ENCODE measurements at places on chromosomes 16 and 17. TPM values are rescaled to one million over a fixed set of nuclear protein-coding genes. Genes with fewer than 3 reads are reported as not detected.

The PSMB10 gene
- total RNA-seq: 77.1 TPM

DNA sequence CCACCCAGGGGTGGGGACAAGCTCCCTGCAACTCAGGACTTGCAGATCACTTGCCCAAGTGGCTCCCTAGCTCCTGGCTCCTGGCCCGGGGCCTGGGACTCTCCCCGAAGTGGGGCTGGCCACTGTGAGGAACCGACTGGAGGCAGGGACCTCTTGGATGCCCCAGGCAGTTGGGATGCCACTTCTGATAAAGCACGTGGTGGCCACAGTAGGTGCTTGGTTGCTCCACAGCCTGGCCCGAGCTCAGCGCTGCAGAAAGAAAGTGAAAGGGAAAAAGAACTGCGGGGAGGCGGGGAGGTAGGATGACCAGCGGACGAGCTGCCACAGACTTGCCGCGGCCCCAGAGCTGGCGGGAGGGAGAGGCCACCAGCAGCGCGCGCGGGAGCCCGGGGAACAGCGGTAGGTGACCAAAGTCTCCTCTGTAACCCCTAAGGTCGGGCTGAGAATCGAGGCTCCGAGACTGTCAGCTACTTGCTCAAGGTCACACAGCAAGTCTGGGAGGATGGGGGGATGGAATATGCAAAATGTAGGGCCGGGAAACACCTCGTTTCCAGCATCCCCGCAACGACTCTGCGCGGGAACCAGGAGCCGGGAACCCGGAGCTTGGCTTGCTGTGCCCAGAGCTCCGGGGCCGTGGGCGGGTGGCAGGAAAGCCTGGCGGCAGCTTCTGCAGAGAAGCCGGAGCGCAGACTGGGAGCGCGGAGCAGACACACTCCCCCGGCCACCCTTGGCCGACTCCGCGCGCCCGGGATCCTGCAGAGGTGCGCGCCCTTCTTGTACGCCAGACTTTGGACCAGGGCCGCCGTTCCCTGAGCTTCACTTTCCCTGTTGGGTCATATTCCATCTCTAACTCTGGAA lies 1.9 kb downstream of the CIITA start:
- no peak for DNase-seq

DNA sequence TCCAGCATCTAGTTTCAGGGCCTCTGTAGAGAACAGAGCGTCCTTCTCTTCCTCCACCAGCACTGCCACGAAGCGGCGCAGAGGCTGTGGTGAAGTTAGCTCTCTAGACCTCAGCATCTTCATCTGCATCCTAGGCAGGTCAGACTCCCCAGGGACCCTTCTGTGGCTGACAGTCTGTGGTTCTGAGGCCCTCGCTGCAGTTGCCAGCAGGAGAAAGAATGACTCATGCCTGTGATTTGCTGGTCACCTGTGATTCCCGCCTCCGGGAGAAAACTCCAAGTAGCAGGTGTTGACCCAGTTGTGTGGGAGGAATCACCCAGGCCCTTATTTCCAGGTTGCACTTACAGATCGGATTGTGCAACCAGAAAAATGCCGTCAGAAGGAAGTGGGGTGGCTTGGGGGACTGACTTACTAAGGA lies 117.3 kb upstream of the CACNG5 start:
- DNase-seq: no peak

The ASGR2 gene
- total RNA-seq: not detected

The KRTAP9-8 gene
- not detected for total RNA-seq

- no peak for DNase-seq
These were observed 427.1 kb downstream of the ZFHX3 start for GRCh38 chr16:72620853-72621252.

Measured in glomerular endothelial cell (primary cell).